ENCODE measurements at places on chromosomes 5 and 9.

- peak; percentile 42 for DNase-seq
These were observed at the start of gene GCNT4 for GRCh38 chr5:75052192-75053053. GCNT4 (minus strand) TSS chr5:75052558; CDS start chr5:75030037, 22,521 bp downstream.

DNA sequence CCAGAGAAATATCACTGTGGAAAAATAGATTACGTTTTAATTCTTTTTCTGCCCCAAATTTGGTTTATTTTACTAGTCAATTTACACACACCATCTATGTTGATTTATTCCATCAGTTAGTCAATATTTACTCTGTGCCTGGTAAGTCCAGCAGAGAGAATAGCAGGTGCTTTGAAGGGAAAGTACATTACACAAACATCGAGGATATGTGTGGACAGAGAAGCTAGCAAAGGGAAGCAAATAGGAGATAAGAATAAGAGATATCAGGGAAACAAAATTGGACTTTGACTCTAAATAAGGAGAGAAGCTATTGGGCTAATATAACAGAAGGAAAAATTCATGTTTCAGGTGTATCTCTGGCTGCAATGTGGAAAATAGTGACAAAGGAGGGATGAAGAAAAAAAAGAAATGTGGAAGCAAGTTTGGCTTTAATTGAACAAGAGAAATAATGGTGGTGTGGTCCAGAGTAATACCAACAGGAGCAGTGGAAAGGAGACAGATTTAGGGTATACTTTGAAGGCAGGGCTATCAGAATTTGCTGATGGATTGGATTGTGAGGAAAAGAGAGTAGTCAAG lies 587.7 kb upstream of the CDH6 start:
- DNase-seq, result no peak

- no peak for DNase-seq
These were observed 184.4 kb upstream of the IER5L start for GRCh38 chr9:129362287-129363000.

- DNase-seq, result no peak
These were observed 7.0 kb upstream of the SCGB3A1 start for GRCh38 chr5:180598316-180598701.

GRCh38 chr5:32812399-32812798 lies 101.3 kb downstream of the NPR3 start:
- no peak for DNase-seq

DNA sequence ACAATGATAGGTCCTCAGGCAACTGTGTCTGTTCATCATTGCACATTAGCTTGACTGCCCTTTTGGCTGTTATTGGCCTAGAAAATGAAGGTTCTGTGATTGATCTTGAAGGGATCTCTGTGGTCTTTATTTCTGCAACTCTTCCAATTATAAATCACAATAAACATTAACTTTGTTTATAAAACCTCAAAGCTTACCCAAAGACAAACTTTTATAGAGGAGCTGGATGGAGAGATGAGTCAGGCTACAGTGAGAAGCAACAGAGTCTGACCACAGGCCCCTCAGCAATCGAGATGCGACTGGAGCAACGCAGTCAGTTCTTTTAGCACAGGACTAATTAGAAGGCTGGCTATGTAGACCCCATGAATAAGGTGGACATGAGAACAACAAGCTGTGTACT lies 5.3 kb downstream of the MACROH2A1 start:
- DNase-seq, result no peak

GRCh38 chr5:89981878-89982773 lies 427.4 kb downstream of the CETN3 start:
- DNase-seq, result no peak

DNA sequence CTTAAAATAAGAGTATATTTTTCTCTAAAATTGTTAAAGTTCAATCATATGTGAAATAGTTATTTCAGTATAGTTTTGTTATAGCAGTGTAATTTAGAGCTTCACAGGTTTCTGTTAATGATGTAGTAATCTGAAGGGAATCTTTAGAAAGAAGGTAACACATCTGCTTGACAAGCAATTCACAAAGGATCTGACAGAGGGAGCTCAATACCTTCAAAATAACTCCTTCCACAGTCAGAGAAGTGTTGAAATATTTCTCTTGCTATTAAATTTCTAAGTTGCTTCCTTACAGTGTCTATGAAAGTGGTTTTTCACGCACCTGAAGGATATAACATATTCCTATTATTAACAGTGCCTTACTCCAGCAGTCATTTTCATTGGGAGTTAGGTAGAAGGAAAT lies 44.9 kb downstream of the SLC25A51 start:
- DNase-seq, result no peak

- DNase-seq, result no peak
These were observed 11.8 kb downstream of the BTNL8 start for GRCh38 chr5:180910735-180911134.

DNA sequence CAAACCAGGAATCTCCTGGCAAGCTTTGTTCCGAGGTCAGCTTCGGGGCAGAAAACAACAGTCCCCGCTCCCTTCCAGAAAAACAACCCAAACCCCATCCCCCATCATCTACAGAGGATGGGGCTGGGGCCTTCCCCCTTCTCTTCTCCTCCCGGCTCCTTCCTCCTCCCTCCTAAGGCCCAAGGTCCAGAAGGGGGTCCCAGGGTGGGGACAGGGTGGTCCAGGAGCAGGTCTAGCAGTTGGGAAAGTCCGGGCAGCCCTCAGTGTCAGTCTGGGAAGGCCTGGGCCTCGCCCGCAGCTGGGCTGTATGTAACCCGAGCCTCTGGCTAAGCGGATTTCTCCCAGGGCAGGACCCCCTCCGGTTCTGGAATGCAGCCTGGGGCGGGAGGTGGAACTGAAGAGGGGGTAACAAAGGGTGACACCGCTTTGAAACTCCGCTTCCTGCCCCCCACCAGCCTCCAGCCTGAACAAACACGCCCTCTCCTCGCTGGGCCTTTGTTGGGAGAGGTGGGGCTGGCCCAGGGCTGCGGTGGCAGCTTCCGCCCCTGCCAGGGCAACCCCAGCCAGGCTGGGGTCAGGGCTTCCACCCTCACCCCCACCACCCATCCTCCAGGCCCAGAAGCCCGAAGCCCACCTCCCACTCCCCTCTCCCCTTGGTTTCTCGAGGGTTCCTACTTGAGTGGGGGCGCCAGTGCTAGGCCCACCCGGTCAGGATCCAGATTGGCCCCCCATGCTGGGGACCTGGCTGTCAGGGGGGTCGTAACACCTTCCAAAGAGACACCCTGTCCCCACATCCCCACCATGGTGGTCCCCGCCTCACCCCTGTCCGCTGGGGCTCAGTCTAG lies 63.5 kb downstream of the C9orf50 start:
- DNase-seq, result no peak

- DNase-seq, result no peak
These were observed 262.5 kb downstream of the NFIB start for GRCh38 chr9:14051419-14051818.

DNA sequence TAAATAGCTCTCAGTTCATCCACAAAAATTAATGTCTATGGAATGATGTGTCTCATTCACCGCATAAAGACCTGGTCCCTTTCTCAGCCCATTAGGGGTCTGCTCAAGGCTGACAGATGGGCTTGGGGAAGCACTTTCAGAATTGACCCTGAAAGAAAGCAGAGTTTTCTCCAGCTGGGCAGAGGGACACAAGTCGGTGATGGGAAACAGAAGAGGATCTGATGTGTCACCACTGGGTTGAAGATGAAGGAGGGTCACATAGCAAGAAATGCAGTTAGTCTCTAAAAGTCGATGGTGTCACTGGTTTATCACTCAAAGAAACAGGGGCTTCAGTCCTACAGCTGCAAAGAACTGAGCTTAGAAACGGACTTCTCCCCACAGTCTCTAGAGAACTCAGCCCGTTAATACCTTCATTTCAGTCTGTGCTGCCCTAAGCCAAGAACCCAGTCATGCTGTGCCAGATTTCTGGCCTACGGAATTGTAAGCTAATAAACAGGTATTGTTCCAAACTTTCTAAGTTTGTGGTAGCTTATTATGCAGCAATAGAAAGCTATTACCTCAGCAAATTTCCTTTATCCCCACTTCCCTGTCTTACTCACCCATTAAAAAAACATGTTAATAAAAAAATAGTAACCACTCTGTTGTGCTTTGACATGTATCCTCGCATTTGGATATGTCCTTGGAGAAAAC lies 64.6 kb downstream of the ADAMTS12 start:
- DNase-seq, result no peak

GRCh38 chr9:98523231-98523901 lies 185.4 kb downstream of the GABBR2 start:
- DNase-seq, result no peak

GRCh38 chr9:37104183-37104889 lies 16.0 kb upstream of the ZCCHC7 start:
- DNase-seq, result no peak

DNA sequence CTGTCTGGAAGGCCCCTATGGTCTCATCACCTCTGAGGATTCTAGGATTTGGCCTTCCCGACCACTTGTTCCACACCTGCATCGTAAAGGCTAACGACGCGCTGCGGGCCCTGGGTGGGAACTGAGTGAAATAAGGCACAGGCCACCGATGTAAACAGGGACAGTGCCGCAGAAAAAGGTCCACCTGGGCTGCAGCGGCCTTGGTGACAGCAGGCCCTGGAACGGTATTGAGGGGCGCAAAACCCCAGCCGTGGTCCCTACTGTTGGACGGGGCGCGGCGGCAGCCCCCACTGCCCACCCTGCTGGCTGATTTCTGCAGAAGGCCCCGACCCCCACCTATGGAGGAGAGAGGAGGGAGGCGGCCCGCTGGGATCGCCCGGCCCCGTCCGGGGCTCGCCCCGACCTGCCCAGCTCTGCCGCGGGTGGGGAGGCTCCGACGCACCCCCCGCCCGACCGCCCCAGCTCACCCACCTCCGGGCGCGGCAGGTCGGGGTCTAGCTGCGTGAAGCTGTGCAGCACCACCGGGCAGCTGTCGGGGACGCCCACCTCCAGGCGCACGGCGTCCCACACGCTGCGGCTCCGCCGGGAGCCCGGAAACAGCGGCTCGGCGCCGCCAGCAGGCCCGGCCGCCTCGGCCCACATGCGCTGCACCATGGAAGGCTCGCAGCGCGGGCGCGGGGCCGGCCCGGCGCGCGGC lies 391 bp downstream of the RALGDS start:
- DNase-seq, result no peak

- no peak for DNase-seq
These were observed 48.0 kb downstream of the SHLD3 start for GRCh38 chr5:65672796-65673195.

DNA sequence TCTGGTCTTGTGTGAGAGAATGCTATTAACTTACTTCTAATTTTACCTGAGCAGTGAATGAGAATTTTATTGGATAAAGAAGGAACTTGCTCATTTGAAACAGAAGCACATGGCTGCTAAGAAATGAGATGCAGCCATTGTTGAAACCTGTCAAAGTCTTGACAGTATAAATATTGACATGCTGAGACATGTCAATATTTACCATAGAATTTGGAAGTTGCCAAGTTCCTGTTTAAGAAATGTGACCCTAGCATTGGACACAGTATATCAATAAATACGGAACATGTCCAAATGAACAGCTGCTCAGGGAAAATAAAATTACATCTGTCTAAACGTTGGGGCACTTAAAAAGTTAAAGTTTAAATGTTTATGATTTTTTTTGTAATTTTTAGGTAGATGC lies 7.8 kb downstream of the XRCC4 start:
- no peak for DNase-seq

GRCh38 chr9:93292288-93292615 lies 108.3 kb downstream of the WNK2 start:
- DNase-seq, result no peak

DNA sequence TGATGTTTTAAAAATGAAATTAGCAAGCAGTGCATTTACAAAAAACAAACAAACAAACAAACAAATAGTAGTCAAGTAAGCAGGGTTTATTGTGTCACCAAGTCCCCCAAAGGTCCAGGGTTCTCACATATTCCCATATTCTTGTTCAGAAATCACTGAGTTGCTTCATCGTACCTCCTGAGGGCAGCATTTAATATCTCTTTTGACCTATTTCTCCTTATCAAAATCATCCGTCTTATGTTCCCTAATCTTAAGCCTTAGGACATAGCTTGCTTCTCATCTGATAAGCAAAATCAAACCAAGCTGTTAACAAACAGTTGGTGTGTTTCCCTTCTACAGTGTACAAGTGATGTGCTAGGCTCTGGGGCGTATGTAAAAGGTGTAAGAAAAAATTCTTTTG lies 109.5 kb upstream of the MAN2A1 start:
- DNase-seq, result no peak

GRCh38 chr5:179801304-179802206 lies 5.1 kb downstream of the MGAT4B start:
- peak; percentile 83 for DNase-seq

GRCh38 chr5:122880170-122880689 lies 34.8 kb downstream of the SNX24 start:
- no peak for DNase-seq

GRCh38 chr9:38371495-38371894 lies 21.0 kb upstream of the ALDH1B1 start:
- peak; percentile 15 for DNase-seq

DNA sequence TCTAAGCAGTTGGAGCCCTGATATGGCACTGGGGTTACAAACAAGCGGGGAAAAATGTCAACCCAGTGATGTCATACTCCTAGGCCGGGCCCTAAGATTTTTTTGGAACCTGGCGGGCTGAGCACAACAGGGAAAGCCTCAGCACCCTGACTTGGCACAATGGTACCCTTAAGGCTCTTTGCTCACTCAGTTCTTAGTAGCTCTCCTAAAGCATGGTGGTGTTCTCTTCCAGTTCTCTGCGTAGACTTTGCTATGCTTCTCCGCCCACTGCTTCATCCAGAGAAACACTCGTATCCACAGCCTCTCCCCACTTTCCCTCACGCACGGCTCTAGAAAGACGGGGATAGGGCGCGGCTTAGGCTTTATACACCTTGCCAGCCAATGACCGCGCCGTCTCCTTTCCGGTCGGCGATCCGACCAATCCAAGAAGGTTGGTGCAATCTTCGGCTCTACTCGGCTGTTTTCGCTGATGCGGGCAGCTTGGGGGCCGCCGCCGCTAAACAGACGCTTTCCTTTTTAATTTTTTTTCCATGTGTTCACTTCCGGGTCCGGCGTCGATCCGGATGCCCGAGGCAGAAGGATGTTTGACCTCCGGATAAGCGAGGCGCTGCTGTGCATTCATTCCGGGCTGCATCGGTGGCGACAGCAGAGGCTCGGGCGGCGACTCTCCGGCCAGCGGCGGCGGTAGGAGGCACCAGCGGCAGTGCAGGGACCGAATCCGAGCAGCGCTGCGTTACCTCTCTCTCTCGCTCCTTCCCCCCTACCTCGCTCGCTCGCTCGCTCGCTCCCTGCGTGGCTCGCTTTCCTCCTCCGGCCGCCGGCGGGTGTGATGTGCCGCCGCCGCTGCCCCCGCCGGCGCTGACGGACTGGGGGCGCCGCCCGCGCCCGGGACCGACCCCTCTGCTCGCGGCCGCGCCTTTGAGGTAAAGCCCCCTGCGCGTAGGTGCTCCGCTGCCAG lies at the start of gene CSNK1G3:
CSNK1G3 (plus strand) TSS at position 530 of the 958 bp plus-strand sequence. CDS start 33,487 bp downstream, outside the sequence.
- peak; percentile 92 for DNase-seq
